ENCODE measurements at places on chromosomes 7 and 10. TPM values are rescaled to one million over a fixed set of nuclear protein-coding genes. Genes with fewer than 3 reads are reported as not detected.

Gene FGFR2
- 50.3 TPM for total RNA-seq

Gene TMEM270
- total RNA-seq = not detected

Gene WDR11
- 98.6 TPM for total RNA-seq

Gene TLL2
- total RNA-seq = 14.1 TPM

Gene SFXN2
- 5.6 TPM for total RNA-seq

Gene IDI2
- not detected for total RNA-seq

Gene VSTM4
- total RNA-seq = 0.35 TPM

Gene SLC18A3
- 0.10 TPM for total RNA-seq

Gene LLCFC1
- total RNA-seq = not detected

Gene SFXN4
- 13.1 TPM for total RNA-seq

Gene CDNF
- 0.55 TPM for total RNA-seq

Gene CPA2
- not detected for total RNA-seq

GRCh38 chr10:117896517-117896916 is 150.2 kb downstream of the RAB11FIP2 start:
- DNase-seq = no peak

DNA sequence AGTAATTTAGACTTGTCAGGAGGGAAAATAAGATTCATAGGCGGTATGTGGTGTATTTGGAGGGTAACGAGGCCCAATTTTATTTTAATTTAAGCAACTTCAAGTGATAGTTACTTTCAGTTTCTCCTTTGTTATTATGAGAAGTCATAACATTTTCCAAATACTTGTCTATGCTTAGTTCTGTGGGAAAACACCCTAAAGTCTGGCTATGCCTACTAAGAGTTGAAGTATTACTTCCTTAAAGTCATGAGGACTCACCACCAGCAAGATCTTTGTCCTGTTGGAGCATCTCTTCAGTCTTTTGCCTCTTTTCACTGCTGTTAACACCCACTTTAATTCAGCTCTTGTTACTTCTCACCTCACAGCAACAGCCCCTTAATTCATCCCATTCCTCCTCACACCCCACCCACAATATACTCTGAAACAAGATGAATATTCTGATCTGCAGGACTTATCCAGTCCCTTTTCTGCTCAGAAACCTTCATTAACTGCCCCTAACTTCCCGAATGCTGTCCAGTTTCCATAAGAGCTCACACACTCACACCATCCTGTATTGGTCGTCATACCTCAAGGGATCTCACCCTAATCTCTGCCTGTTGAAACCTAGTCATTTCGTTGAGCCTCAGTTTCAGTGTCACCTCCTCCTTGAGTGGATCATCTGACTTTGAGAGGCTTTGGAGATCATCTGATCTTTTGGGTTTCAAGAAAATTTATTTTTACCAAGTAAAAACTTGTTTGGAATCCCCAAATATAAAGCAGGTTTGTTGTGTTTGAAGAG is 61.3 kb downstream of the DNAH11 start:
- DNase-seq = no peak

- no peak for DNase-seq
Measured at GRCh38 chr10:112950714-112951358, 789 bp downstream of the TCF7L2 start.

GRCh38 chr7:135886345-135887132 is 90.6 kb downstream of the MTPN start:
- DNase-seq = no peak

GRCh38 chr10:131179361-131179760 is 132.2 kb downstream of the TCERG1L start:
- DNase-seq = no peak

DNA sequence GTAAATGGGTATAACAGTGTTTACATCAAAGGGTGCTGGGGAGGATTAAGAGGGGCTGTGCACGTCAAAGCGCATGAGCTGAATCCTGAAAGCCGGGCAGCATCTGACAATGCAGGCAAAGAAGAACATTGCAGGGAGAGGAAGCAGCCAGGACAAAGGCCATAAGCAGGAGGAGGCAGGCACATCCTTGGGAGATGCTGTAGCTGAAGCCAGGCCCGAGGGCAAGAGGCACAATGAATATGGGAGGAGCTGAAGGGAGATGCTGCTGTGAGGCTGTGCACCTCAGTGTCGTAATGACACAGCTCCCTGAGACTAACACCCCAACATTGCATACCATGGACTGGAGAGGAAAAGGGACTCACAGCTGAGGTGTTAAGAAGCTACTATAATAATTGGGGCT is 129.2 kb downstream of the BTAF1 start:
- DNase-seq = no peak

DNA sequence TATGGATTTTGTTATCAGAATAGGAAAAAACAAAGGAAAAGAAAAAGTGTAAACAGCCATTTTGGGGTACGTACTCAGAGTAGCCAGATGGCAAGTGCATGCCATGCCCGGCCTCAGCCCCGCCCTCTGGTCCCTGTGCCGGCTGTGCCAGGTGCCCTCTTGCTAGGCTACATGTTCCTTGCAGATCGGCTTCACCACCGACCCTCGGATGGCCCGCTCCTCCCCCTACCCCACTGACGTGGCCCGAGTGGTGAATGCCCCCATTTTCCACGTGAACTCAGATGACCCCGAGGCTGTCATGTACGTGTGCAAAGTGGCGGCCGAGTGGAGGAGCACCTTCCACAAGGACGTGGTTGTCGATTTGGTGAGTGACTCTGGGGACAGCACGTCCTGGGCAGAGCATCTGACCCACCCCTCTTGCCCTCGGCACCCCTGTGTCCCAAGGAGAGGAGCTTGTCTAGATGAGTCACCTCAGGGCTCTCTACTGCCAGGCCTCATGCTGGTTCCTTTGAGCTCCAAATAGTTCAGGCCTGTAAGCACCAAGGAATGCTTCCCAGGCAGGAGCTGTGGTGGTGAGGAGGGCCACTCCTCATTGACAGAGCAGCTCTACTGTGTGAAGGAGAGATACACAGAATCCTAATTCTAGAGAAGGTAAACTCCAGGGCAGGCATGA is 54.9 kb upstream of the ZMIZ2 start:
- peak; percentile 15 for DNase-seq

GRCh38 chr10:4691301-4691700 is 134.7 kb upstream of the AKR1E2 start:
- DNase-seq = no peak
